ENCODE measurements at places on chromosomes 11 and 22.

DNA sequence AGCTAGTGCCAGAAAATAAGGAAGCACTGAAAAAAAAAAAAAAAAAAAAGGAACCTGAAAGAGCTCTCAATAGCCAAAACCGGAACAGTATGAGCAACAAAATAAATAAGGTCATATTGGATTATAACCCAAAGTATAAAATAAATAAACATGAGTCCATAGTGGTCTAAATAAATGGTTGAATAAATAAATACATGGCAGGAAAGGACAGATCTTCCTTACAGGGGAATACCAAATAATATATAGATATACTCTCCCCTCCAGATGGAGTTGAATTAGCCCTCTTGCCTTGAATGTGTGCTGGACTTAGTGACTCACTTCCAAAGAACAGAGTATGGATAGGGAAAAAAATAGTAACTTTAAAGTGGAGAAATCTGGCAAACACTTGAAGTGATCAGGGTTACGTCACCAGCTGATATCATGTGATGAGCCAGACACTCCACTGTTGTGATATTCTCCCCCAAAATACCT is 14.3 kb upstream of the ARRB1 start:
- DNase-seq, result no peak

- DNase-seq, result no peak
Measured at GRCh38 chr22:17629641-17630040, 1.1 kb upstream of the ATP6V1E1 start.

- no peak for DNase-seq
Measured at GRCh38 chr22:37931893-37932389, 21.5 kb downstream of the C22orf23 start.

DNA sequence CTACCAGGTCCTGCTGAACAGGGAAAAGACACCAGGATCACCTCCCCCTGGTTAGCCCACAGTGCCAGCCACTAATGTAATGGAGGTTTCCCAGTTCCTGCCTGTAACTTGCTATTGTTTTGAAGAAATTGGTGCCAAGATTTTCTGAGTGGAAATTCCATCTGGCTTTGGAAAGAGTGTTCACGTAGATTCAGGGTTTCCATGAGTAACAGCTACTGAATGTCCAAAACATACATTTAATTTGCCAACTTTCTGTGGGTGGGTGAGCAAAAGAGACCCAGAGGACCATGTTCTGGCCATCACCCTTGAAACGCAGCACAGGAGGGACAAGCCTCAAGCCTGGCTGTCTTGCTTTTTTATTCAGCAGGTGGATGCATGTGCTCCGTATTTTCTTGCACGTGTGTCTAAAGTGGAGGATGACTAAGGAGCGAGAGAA is 8.8 kb upstream of the DKK3 start:
- DNase-seq, result no peak

DNA sequence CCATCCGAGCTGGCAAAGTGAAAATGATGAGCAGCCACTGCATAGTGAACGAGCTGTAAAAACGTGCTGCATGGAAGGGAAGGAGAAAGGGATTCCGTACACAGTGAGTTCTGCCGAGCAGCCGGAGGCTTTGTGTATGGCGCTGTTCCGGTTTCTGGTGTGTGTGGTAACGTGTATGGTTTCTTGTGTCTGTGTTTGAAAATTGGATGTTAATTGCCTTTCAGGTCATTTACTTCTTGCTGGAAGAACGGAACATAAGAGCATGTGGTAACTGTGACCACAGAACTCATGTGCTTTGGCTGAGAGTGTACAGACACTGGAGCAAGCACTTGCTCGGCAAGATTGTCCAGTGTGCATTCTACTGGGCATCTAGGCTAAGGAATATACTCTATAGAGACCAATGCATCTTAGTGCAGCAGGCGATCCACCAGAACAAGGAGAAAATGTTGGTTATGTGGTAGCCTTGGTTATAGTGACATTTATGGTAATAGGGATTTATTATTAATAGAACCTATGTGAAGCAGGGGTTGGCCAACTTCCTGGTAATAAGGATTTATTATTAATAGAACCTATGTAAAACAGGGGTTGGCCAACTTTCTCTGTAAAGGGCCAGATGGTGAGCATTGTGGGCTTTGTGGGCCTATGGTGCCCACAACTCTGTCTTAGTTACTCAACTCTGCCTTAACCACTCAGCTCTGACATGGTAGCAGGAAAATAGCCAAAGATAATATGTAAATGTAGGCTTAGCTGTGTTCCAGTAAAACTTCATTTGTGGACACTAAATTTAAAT is 49.2 kb downstream of the GRAMD1B start:
- DNase-seq, result no peak

DNA sequence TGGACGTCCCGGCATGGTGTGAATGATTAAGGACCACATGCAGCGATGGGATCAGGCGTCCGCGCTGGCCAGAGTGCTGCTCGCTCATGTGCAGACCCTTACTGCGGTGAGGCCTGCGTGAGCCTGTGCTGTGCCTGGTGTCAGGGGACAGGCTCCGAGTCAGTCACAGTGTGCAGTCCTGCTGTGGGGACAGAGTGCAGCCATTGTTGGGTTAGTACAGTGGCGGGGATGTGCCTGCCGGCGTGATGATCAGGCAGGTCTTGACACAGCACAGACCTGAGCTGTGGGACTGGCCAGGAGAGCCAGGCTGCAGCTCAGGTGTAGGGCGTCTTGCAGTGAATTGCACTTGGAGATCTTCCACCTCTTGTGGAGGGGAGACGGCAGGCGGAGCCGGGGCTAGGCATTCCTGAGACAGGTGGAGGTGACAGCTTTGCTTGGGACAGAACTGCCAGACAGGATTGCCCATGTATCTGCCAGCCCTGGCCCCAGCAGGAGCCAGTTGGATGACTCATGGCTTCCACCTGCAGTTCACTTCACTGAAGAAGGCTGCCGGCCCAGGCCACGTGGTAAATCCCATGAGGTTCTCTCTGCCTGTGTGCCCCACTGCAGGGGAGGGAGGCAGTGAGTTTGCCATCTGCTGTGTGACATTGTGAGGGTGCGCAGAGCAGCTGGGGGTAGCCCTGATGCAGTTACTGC is 17.3 kb downstream of the TRMU start:
- no peak for DNase-seq
